ENCODE measurements at places on chromosomes 1 and 21.
A peak's percentile ranks its signal among the peaks of the same experiment; 100 is the strongest.

DNA sequence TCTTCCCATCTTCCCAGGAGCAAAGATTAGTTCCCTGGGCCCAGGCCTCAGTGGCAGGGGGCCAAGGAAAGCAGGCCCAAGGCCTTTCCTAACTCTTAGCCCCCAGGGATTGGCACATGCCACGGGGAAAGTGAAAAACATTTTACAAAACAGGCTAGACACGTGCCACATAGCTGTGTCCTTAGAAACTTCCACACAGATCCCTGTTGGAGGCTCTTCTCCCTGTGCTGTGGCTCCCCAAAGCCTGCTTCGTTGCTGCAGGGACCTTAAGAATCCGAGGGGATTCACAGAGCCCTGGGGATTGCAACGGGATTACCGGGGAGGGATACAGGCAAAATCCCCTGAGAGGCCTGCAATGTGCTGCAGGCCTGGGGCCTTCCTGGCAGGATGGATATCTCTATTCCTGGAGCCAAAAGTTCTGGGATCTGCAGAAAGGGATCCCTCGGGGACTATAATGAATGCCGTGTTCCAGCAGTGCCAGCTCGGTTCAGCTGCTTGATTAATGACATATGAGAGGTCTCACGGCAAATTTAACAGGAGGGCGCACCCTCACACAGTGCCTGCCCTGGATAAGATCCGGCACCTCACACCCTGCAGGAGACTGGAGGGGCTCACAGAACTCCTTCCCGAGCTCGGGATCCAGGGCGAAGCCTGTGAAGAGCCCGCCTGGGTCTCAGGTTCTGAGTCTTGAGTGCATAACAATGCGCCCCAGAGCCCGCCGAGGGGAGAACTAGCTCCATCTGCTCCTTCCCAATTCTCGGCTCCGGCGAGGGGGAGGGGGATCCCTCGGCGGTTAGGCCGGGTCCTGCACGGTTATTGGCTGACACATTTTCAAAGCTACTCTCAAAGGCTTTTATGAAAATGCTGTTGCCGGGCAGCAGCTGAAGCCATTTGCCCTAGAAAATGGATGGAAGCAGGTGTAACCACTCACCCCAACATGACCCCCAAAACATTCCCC lies 15.3 kb upstream of the RGS8 start:
- no peak for DNase-seq

DNA sequence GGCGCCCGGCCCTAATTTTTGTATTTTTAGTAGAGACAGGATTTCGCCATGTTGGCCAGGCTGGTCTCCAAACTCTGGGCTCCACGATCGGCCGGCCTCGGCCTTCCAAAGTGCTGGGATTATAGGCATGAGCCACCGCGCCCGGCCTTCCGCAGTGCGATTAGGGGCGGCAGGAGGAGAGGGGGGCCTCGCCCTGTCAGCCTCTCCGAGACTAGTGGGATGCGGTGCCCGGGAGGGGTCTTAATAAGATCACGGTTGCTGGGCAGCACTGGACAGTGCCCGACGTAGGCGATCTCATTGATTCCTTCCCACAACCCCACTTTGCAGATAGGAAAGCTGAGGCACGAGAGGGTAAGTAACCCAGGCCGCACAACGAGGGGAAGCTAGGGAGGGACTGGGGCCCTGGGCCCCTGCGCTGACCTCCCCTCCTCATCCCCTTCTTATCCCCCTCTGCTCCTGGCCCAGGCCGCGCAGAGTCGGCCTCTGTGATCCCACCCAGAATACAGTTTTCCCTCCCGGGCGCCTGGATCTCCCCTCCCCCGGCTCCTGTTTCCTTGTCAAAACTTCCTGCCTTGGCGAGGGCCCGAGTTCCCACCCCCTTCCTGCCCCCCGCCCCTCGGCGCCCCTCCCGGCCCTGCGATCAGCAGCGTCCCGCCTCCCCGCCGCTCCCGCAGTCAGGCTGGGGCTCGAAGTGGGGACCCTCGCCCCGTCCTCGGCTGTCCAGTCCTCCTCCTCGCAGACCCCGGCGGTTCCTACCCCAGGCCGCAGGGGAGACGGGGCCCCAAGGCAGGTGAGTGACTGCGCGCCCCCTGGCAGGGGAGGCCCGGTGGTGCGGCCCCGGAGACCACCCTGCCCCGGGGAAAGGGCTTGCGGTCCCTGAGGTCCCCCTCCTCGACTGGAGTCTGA lies at the start of gene PEAR1:
PEAR1 (plus strand) TSS at position 671 of the 906 bp plus-strand sequence. CDS start 10,209 bp downstream, outside the sequence.
- DNase-seq, result no peak

GRCh38 chr21:27721675-27722074 lies 754.8 kb upstream of the ADAMTS5 start:
- DNase-seq, result no peak

DNA sequence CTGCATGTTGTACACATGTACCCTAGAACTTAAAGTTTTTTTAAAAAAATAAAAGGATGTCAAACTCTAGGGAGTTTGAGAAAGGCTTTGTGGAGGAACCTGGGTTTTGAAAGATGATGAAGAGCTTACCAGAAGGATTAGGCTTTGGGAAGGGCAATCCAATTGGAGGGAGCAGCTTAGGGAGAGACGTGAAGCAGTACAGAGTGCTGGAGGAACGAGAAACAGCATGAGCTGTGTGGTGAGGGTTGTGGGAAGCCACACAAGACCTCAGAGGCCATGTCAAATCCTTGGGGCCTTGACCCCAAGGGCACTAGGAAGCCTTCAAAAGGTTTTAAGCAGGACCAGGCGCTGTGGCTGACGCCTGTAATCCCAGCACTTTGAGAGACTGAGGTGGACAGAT lies 8.4 kb upstream of the KPNA6 start:
- no peak for DNase-seq

GRCh38 chr1:84869720-84870119 lies 23.3 kb downstream of the LPAR3 start:
- no peak for DNase-seq

GRCh38 chr1:112727716-112728115 lies 12.6 kb upstream of the PPM1J start:
- DNase-seq, result no peak

DNA sequence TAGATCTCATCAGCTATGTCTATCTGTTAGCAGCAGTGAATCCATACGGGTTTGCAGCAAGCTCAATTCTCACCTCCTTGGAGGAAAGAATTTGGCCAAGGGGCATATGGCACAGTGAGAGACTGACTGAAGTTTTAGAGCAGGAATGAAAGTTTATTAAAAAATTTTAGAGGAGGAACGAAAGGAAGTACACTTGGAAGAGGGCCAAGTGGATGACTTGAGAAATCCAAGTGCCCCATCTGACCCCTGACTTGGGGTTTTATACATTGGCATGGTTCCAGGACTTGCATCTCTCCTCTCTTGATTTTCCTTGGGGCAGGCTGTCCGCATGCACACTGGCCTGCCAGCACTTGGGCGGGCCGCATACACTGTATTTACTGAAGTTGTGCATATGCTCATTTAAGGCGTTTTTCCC lies 9.2 kb upstream of the OSBPL9 start:
- no peak for DNase-seq

GRCh38 chr1:220348211-220348610 lies 76.0 kb upstream of the RAB3GAP2 start:
- no peak for DNase-seq

GRCh38 chr21:37071561-37072273 lies 1.2 kb downstream of the PIGP start:
- DNase-seq, result no peak

- no peak for DNase-seq
These were observed 81.1 kb downstream of the PGM1 start for GRCh38 chr1:63674238-63674864.

DNA sequence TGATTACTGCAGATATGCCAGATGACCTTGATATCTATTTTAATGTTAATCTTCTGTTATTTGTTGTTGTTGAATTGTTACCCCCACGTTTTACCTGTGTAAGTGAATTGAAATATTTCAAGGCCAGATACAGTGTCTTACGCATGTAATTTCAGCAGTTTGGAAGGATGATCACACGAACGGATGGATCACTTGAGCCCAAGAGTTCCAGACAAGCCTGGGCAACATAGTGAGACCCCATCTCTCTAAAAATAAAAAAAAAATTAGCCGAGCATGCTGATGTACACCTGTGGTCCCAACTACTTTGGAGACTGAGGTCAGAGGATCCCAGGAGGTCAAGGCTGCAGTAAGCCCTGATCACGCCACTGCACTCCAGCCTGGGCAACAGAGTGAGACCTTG lies 32.2 kb downstream of the SDCCAG8 start:
- DNase-seq, result no peak

GRCh38 chr1:178484698-178485225 lies 12.0 kb downstream of the CLEC20A start:
- DNase-seq, result no peak

DNA sequence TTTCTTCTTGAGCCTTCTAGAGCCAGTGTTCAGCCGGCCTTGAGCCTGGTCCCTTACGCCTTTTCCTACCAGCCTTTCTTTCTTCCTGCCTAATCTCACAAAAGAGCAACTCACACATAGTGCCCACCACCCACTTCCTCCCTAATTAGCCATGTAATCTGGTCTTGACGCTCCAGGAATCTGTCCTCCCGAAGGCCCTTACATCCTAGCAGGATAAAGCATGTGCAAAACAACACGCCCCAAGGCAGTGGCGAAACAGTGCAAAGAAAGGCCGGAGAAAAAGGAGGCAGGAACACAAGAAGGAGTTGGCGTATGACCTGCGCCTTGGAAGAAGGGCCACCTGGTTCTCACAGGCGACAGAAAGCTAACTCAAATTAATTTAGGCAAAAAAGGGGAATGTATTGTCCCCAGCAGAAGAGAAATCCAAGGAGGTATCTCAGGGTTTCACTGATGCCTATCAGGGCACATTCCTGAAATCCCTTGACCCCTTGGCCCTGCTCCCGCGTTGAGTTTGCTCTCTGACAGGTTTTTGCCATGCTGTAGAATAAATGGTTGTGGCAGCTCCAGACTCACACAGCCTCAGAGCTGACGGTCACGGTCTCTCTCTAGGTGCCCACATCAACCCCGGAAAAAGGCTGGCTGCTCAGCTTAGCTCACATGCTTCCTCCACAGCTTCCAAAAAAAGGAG lies 79.0 kb downstream of the ZNF281 start:
- no peak for DNase-seq

DNA sequence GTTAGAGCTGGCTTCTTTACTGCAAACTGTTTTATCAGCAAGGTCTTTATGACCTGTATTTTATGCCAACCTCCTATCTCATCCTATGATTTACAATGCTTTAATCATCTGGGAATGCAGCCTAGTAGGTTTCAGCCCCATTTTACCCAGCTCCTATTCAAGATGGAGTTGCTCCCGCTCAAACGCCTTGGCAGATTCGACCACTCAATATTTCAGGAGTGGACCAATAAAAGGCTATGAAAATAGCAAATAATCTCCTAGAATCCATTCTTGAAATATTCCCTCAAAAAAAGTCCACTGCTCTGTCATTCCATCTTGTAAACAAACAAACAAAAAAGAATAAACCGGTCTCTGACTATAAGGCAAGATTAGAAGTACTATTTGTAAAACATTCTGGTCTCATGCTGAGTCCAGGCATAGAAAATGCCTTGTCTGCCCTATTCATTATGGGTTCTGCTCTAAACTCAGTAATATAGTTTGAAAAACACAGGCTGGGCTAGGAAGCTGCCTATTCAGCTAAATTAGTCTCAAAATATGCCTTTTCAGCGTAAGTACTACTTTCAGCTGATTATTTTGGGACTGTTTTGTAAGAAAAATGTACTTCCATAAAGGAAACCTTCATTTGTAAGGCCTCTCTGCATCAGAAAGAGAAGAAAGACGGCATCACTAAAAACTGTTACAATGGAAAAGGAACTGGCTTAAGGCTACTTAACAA lies 53.0 kb downstream of the TBX19 start:
- DNase-seq, result no peak

GRCh38 chr1:41809692-41810091 lies 109.0 kb downstream of the HIVEP3 start:
- no peak for DNase-seq

- no peak for DNase-seq
These were observed 23.9 kb downstream of the PCP4 start for GRCh38 chr21:39891111-39891510.

GRCh38 chr21:31340942-31341487 lies 3.0 kb downstream of the TIAM1 start:
- DNase-seq, result no peak

GRCh38 chr1:54007613-54008012 lies 10.4 kb downstream of the LDLRAD1 start:
- no peak for DNase-seq

DNA sequence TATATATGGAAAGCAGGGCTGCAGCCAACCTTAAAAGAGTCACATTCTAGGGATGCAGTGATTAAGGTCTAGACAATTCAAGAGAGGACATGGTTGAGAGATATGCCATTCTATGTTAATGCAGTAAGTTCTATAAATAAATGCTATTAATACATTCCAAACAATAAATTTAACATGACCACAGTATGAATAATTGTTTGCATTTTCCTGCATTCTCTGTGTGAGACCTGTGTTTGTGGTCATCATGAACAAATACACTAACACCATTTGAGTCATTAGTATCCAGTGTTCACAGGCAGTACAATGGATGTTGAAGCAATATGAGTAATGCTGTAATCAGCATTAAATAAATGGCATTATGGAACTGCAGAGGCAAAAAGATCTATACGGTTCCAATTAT lies 5.5 kb upstream of the ZRANB2 start:
- DNase-seq, result no peak

- DNase-seq, result no peak
These were observed 301.1 kb downstream of the PTPRC start for GRCh38 chr1:198939956-198940355.

GRCh38 chr1:31760471-31761470 lies 3.4 kb downstream of the ADGRB2 start:
- DNase-seq, result peak; percentile 77

- no peak for DNase-seq
These were observed 1126.6 kb downstream of the BRINP3 start for GRCh38 chr1:189350983-189351616.

GRCh38 chr1:183893561-183894289 lies 88.8 kb downstream of the RGL1 start:
- DNase-seq, result no peak

DNA sequence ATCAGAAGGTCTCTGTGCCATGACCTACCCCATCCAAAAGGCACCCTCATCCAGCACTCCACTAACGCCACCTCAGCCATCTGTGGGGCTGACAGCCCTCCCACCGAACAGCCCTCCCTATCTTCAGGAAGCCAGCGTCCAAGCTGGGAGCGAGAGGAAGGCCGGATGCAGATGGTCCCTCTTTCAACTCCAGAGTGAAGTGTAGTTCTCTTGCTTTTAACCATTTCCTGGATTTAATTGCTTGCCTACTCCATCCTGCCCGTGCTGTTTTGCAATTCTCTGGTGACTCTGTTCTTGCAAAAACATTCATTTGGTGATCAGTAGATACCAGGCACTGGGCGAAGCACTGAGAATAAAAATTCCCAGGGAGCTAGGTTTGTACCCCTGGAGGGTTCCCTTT lies 8.2 kb upstream of the DYRK1A start:
- DNase-seq, result no peak

DNA sequence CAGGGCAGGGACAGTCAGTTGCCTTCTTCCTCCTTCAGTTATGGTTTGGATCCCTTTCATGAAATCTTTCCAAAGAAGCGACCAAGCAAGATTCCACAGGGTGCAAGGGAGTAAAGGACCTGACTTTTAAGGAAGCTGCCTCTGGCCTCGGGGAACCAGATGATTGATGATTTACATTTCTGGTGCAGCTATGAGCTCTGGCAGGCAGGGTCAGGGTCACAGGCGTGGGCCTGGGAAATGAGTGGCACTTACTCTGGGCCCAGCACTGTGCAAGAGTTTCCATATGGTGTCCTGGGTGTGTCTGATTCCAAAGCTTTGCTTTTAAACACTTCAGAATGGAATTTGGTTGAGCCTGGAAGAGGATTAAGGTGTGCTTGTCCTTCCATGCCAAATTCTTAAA lies 7.2 kb upstream of the CRABP2 start:
- DNase-seq, result no peak

Measured in CD4-positive, alpha-beta T cell treated with Interleukin-21 for 1 hour (primary cell).